ENCODE measurements at places on chromosomes 7 and 10.

- no peak for DNase-seq
Observed at GRCh38 chr10:74044419-74044818, 46.5 kb downstream of the VCL start.

DNA sequence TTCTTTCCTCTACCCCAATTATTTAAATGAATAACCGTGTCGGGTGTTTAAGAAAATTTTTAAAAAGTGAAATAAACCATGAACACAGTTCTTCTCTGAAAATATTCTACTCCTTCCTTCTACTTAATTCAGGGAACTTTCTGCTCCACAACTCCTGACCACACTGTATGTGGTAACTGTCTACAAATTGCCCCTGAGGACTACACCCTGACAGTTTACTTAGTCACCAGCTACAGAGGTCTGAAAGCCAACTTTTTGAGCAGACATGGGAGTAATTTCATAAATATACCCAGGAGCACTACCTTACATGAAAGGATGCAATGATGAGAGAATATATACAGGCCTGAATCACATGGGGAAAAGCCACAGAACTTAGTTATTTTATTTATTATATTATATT lies 523.2 kb upstream of the SORCS1 start:
- no peak for DNase-seq

- DNase-seq, result no peak
Observed at GRCh38 chr10:14412624-14413023, 81.9 kb upstream of the FRMD4A start.

DNA sequence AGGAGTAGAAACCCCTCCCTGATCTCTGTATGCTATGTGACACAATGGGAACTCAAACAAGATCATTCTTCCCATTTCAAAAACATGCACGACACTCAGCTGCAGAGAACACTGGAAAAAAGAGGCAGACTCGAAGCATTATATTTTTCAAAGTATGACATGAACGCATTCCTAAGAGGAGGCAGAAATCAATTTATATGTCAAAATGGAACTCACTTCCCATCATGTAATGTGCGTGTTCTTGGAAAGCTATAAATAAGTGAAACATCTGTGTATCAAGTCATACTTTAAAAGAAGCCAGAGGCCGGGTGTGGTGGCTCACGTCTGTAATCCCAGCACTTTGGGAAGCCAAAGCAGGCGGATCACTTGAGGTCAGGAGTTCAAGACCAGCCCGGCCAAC lies 142.7 kb downstream of the ICA1 start:
- DNase-seq, result no peak

- DNase-seq, result no peak
Observed at GRCh38 chr7:100191775-100192174, 14.1 kb downstream of the STAG3 start.

- DNase-seq, result peak; percentile 42
Observed at GRCh38 chr7:34165927-34166550, 260.7 kb downstream of the BMPER start.

DNA sequence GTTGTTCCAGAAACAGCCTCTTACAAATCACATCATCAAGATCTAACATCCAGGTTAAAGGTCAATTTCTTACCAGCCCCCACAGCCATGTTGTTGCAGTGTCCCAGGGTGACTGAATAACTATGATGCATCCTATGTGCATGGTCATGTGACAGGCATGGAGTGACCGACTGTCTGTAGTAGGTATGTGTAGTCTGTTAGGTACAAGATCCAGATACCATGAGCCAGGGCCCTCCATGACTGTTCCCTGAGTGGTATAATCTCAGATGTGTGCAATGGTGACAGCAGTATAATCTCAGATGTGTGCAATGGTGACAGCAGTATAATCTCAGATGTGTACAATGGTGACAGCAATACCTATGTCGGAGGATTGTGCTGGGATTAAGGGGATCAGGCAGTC lies 8.8 kb downstream of the CDHR3 start:
- DNase-seq, result no peak

DNA sequence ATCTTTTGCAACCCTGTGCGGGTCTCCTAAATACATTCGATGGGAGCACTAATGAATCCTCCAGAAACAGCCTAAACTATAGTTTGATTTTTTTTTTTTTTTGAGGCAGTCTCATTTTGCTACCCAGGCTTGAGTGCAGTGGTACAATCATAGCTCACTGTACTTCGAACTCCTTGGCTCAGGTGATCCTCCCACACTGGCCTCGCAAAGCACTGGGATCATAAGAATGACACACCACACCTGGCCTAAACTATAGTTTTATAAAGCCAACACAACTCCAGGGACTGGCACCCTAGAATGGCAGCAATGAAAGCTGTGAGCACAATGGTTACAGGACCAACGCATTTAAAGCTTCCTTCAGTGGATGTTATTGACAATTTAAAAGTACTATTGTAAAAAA lies 14.5 kb upstream of the JMJD1C start:
- no peak for DNase-seq

- DNase-seq, result no peak
Observed at GRCh38 chr7:139721417-139721816, 56.4 kb downstream of the HIPK2 start.

GRCh38 chr10:35127289-35127891 lies 744 bp downstream of the CREM start:
- peak; percentile 36 for DNase-seq

GRCh38 chr7:99116144-99116543 lies 27.8 kb downstream of the SMURF1 start:
- no peak for DNase-seq

GRCh38 chr10:61399406-61399805 lies 53.8 kb downstream of the TMEM26 start:
- DNase-seq, result no peak

DNA sequence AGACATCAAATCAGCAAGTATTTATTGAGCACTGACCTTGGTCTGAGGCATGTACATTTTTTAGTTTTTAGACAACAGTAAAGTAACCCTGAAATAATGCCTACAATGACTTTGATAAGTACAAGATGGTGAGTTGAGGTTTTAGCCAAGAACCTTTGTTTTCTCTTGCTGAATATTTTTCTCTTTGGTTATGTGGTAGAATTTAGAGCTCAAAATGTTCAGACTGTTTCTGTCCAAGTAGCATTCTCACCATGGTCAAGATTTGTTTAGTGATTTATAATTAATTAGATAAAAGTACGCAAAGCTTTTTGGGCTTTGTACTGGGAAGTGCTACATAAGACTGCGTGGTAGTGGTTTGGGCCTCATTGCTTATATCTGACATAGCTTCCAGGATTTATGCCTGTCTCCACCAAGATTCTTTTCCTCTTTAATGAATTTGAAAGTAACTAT lies 102.4 kb downstream of the KAT6B start:
- no peak for DNase-seq

GRCh38 chr7:111168182-111168581 lies 77.3 kb downstream of the LRRN3 start:
- DNase-seq, result peak; percentile 58

DNA sequence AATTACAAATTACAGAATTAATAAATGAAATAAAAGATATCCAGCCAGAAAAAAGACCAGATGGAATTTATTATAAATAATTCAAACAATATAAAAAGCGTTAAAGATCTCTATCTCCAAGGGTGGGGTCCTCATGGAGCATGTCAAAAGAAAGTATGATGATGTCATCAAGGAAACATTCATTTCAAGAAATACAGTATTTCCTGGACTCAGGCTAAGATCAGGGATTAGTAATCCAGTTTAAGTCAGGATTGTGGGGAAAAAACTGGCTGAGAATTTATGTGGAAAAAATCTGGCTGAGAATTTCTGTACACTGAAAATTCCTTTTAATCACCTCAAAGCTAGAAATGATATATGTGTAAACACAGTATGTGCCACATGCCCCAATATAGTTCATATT lies 1075.3 kb downstream of the XPNPEP1 start:
- no peak for DNase-seq

DNA sequence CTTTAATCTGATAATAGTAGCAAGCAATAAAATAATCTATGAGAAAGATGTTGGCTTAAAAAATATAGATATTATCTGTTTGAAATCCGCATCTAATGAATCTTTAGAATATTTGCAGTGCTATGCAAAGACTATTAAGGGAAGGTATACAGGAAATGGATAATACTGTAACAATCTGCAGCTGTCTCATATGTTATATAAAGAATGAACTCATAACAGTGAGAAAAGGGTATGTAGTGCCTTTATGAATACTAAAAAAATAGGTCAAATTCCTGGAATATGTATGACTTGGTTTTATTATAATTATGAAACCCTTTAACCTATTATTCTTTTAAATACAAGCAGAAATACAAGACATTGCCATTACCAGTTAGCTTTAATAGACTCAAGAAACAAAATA lies 105.1 kb upstream of the GPR22 start:
- DNase-seq, result no peak

- DNase-seq, result no peak
Observed at GRCh38 chr10:91341686-91342085, 68.5 kb upstream of the HECTD2 start.

DNA sequence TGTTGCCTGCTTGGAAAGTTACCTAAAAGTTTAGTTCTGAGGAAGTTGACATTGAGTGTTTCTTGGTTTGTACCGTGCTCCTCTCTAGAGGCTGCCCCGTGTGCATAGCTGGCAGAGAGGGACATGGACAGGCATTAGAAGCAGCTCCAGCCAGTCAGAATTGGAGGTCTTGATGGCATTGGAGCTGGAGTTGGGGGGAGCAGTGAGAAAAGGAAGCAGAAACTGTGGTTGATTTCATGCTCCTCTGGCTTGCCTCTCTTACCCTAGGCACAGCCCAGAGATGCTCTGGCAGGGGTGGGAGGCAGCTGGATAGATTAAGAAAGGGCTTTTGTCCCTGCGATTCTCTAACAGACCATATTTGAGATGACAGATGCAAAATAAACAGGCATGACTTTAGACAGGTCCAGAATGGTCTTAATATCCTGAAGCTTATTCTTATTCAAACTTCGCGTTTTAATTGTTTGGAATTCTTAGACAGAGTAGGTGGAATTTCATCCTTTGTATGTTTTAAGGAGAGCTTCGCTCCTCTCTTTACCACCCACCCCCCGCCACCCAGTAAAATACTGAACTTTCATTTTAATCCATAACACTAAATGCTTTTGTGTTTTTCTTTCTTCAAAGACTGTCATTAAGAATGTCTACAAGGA lies 73.5 kb upstream of the GLCCI1 start:
- DNase-seq, result no peak

DNA sequence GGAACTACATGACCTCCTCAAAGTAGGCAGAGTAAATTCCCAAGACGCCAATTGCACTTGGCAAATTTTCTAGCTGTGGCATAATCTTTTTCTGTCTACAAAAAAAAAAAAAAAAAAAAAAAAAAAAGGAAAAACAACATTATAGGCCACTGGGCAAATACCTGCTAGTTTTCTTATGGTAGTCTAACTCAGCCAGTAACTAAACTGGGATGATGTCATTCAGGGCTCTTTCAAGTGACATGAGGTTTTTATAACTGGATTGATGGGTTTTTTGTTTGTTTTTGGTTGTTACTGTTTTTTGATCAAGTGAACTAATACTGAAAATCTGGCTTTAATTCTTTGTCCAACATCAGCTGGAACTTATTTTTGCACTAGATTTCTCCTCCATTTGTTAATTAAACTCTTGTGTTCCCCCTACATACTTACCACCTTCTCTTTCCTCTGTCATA lies 7.4 kb upstream of the VIM start:
- DNase-seq, result no peak

- no peak for DNase-seq
Observed at GRCh38 chr7:70694971-70695794, 436.8 kb upstream of the GALNT17 start.

DNA sequence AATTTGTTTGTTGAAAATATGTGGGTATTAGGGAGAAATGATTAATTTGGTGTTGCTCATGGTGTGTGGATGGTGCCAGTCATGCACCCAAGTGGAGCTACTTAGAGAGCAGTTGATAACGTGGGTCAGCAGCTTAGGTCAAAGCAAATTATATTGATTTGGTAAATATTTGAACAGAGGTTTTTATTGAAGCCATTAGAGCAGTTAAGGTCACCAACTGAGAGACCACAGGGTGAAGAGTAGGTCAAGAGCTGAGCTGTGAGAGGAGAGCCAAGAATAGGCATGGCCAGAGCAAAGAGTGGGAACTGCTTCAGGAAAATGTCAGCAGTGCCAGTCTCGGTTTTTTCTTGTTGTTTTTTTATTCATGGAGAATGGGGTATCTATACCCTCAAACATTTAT lies 97.9 kb downstream of the TMEM168 start:
- DNase-seq, result no peak

DNA sequence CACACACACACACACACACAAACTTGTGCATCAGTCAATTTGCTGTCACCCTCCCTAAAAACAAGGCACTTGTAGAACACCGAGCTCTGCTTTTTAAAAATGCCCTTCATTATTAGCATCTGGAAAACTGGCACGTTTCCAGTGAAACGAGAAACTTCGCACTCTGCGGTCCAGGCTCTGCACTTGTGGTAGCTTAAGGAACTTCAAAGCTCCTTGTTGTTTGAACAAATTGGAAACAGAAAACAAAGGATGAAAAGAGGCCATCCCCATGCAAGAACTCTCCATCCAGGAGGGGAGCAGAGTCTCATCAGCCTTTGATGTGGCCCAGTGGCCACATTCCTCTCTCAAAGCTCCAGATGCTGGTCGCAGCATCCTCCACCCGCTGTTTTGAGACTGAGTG lies 105.1 kb downstream of the C10orf90 start:
- no peak for DNase-seq

- DNase-seq, result no peak
Observed at GRCh38 chr7:46202379-46202778, 281.3 kb upstream of the IGFBP3 start.

GRCh38 chr7:116578526-116578925 lies 53.7 kb downstream of the CAV1 start:
- DNase-seq, result no peak
